ENCODE measurements at places on chromosomes 3 and 15.

- no peak for DNase-seq
Measured at GRCh38 chr15:50066666-50067065, 52.4 kb downstream of the ATP8B4 start.

- no peak for DNase-seq
Measured at GRCh38 chr3:124815781-124816180, 71.4 kb downstream of the ITGB5 start.

GRCh38 chr3:49171775-49172500 is 540 bp downstream of the KLHDC8B start:
- DNase-seq = no peak

GRCh38 chr3:25558121-25558520 is 106.6 kb downstream of the TOP2B start:
- DNase-seq = no peak

DNA sequence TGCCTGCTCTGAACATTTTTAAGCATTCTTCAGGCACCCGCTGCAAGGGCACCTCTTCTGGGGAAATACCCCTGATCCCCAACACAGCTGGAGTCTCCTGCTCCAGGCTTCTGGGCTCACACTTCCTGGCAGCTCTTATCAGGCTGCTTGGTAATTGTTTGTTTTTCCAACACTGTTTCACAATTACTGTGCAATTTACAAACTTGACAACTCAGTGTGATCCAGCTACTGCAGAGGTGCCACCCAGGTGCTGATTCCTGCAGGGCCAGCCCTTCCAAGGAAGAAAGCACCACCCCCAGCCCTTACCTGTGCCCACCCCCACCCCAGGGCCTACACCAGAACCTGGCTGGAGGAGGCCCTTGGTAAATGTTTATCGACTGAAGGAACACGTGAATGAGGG is 66.5 kb downstream of the MAGEF1 start:
- no peak for DNase-seq

DNA sequence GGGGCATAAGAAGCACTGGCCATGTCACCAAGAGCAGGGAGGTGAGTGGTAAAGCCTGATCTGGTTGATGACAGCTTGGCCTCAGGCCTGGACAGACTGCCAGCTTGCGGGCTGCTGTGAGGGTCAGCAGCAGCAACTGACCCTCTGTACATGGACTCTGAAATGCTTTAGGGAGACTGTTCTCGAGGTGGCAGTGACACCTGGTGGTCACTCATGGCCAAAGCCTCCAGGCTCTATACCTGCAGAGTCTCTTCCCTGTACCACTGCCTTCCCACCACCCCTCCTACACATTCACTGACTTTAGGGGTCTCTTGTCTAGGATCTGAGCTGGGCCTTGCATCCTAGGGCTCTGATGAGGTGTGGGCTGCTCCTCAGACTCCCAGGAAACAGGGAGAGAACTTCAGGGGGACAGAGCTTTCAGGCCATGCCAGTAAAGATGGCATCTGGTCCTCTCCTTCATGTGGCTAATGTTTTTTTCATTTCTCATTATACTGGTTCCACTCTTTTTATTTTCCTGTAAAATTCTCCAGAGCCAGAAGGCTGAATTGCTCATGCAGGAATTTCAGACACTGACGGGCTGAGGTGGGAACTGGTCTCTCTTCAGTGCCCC is 17.2 kb upstream of the TIMP4 start:
- no peak for DNase-seq

- no peak for DNase-seq
Measured at GRCh38 chr15:95687061-95687460, 643.4 kb upstream of the NR2F2 start.

- DNase-seq = no peak
Measured at GRCh38 chr3:150635526-150635925, 32.4 kb downstream of the SELENOT start.
